ENCODE measurements at places on chromosomes 6 and 20.

DNA sequence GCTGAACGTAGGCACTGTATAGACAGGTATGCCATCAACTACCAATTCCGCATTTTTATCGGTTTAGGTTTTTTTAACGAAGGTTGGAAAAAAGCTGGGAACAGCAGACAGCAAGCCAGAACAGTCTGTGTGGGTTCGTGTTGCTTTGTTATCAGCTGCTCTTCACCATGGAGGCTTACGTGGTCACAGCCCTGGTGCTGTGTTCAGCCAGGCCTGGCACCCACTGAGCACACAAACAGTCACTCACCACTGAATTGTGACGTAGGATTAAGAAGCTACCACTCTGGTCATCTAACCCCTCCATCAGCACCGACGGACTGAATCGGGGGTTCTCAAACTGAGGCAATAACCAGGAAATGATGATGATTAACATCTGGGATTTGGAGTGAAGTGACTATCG is 13.2 kb downstream of the FAM210B start:
- DNase-seq: no peak

DNA sequence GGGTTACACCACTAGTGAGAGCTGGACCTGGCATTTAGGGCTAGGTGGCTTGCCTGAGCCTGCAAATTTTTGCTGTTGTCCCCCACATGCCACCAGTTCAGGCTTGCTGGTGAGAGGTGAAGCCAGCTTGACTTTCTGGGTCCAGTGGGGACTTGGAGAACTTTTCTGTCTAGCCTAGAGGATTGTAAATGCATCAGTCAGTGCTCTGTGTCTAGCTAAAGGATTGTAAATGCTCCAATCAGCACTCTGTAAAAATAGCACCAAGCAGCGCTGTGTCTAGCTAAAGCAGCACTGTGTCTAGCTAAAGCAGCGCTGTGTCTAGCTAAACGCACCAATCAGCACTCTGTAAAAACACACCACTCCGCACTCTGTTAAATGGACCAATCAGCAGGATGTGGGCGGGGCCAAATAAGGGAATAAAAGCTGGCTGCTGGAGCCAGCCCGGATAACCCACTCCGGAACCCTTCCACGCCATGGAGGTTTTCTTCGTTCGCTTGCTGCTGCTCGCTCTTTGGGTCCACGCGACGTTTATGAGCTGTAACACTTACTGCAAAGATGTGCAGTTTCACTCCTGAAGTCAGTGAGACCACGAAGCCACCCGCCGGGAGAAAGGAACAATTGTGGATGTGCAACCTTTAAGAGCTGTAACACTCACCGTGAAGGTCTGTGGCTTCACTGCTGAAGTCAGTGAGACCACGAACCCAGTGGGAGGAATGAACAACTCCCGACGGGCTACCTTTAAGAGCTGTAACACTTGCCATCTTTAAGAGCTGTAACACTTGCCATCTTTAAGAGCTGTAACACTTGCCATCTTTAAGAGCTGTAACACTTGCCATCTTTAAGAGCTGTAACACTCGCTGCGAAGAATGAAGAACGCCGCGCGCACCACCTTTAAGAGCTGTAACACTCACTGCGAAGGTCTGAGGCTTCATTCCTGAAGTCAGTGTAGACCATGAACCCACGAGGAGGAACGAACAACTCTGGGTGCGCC is 27.3 kb downstream of the GMPR start:
- no peak for DNase-seq

- DNase-seq: peak; percentile 54
Observed at GRCh38 chr6:116461932-116462885, 1.0 kb downstream of the CALHM6 start.

GRCh38 chr6:3209114-3210023 is 18.1 kb downstream of the TUBB2B start:
- DNase-seq: peak; percentile 65

- DNase-seq: no peak
Observed at GRCh38 chr6:132780770-132781371, 17.6 kb downstream of the SLC18B1 start.

DNA sequence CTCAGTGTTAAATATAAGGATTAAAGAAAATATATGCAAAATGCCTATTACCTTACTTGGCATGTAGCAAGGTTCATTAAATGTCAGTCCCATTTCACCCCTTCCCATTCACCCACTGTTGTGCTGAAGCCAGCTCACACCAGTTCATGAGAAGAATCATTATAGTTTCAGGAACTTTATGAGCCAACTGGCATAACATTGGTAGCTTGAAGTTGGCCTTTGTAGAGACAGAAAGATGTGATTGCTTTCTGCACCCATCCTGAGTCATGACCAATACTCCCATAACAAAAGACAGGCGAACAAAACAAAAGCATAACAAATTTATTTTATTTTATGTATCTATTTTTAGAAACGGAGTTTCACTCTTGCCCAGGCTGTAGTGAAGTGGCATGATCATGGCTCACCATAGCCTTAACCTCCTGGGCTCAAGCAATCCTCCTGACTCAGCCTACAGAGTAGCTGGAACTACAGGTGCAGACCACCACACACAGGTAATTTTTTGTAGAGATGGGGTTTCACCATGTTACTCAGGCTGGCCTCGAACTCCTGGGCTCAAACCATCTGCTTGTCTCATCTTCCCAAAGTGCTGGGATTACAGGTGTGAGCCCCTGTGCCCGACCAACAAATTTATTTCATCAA is 17.6 kb upstream of the IER3 start:
- DNase-seq: no peak

DNA sequence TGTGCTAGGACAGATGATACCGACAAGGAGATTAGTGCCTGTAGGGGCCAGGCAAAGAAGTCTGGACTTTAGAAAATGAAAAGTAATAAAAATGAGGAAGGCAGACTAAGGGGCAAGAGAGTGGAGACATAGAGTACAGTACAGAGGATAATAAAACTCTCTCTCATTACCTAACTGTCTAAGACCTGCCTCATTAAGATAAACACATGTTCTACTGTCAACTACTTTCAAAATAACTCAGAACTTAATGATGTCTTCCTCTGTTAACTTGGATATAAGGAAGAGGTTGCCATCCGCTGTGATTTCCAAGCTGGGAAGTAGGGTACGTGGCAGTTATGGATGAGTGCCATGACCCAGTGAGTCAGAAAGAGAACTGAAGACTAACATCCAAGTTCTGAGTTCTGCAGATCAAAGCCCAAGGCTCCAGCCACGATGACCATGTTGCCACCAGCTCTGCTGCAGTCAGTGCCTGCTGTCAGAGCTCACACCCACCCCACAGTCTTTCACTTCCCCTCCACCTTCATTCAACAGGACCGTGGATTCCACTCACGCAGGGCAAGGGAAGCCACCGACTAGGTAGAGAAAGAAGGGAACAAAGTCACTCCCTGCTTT is 81.8 kb downstream of the KIF16B start:
- no peak for DNase-seq

DNA sequence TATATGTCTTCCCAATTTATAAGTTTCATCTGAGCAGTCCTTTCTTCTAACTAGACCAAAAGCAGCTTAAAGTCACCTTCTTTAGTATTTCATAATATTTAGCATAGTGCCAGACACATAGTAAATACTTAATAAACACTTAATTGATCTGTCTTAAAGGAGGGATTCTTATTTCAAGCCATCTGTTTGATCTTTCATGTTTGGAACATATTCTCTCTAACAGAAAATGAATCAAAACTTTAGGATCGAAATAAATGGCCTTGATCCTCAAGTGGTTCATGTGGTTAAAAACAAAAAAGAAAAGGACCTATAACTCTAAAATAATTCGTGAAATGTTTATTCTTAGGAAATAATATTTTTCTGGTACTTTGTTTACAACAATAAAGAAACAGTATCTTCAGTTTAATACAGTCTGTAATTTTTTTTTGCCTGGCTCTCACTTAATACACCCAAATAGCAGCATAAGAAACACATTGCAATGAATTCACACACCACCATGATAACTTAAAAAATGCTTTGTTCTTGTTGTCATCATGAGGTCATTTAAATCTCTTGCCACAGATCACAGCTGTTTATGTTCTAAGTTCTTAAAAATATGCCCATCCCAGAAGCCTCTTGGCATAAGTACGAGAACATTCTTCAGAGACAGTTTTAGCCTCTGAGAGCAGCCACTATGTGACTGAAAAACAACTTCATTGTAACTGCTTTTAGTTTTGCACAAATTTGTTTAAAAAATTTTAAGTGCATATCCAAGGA is 48.1 kb downstream of the ESF1 start:
- no peak for DNase-seq

DNA sequence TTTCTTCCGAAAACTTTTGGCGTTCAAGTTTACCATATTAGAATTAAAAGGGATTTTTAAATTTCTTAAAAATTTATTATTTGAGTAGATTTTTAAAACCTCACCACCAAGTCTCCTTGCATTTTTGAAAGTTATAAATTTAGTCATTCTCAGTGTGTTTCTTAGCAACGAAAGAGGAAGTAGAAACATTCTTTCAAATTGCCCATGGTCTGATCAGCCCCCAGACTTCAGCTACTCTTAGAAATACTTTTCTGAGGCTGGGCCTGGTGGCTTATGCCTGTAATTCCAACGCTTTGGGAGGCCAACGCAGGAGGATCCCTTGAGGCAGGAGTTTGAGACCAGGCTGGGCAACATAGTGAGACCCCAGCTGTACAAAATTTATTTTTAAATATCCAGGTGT is 15.1 kb upstream of the RTF2 start:
- DNase-seq: no peak

DNA sequence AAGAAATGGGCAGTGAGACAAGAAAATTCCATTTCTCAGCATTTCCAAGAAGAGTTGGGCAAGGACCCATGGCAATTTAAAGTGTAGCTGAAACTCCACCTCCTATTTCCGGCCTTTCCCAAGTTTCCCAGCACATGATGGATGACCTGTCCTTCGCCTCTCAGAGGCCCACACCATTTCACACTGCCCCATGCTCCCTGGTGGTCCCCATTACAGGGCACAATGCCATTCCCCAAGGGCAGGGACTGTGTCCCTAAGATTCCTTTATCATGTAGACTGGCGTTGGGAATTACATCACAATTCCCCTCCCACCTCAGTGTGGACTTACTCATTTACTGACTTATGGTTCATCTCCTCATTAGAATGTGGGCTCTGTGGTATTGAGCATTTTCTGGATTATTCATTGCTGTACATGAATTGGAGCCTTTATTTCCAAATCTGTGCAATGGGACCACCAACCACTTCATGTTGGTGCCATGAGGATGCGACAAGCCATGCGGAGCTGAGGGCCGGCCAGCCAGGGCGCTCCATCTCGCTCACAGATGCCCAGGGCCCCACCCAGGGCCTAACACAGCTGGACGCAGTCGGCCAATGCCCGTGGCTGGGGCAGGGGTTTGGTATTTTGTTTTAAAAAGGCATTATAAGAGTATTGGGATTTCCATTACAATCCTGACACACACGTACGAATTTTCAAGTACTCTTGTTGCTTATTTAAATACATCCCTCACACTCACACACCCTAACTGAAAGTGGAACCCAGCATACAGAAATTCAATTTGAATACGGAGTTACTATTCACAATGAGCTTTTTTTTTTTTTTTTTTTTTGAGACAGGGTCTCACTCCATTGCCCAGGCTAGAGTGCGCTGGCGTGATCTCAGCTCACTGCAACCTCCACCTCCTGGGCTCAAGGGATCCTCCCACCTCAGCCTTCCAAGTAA is 5.4 kb downstream of the ACSS1 start:
- no peak for DNase-seq

GRCh38 chr20:23446505-23446904 is 6.2 kb downstream of the CST11 start:
- DNase-seq: peak; percentile 34

DNA sequence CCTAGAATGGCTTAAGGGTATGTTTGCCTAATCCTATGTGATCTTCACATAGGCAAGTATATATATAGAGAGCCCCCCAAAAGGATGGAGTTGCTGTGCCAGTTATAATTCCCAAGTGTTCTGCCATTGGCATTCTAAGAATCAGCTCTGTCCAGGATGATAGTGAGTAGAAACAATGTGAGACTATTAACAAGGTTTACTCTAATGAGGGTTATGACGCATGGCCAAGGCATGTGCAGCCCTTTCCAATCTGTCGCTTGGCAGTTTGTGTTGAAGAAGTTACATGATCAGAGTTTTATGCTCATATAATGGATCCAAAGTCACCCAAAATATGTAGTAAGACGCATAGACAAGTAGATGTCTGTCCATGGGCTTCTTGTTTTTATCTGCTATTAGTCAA is 33.6 kb downstream of the VGLL2 start:
- DNase-seq: no peak

DNA sequence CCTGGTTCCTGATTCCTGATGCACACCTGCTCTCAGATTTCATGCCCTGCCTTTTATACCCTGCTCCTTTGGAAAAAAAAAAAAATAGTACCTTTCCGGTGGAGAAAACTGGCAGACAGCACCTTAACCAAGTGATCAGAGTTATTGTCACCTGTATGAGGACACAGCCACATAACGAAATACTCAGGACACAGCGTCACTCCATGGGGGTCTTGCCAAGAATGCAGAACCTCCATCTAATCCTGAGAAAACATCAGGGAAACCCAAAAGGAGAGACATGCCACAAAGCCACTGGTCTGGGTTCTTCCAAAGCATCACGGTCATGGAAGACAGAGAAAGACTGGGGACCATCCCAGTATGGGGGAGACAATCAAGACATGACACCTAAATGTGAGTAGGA is 29.1 kb downstream of the BFSP1 start:
- DNase-seq: no peak

DNA sequence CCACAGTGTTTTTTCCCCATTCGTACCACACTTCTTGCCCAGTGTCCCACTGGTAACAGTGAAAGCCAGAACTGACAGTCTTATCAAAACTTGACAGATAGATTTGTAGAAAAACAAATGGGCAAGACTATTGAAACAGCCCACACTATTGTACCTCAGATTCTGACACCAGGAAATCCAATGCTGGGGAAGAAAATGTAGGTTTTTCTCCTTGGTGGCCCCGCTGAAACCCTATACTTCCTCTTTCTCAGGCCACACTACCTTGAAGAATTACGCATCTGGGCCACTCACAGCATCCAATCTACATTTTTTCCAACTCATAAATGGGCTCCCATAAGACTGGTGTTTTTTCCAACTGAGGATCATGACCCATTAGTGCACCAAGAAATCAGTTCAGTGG is 90.9 kb upstream of the HDDC2 start:
- no peak for DNase-seq

- no peak for DNase-seq
Observed at GRCh38 chr6:105790635-105791034, 295.5 kb upstream of the PRDM1 start.

- DNase-seq: peak; percentile 51
Observed at GRCh38 chr6:169654598-169655391, 47.0 kb downstream of the WDR27 start.

DNA sequence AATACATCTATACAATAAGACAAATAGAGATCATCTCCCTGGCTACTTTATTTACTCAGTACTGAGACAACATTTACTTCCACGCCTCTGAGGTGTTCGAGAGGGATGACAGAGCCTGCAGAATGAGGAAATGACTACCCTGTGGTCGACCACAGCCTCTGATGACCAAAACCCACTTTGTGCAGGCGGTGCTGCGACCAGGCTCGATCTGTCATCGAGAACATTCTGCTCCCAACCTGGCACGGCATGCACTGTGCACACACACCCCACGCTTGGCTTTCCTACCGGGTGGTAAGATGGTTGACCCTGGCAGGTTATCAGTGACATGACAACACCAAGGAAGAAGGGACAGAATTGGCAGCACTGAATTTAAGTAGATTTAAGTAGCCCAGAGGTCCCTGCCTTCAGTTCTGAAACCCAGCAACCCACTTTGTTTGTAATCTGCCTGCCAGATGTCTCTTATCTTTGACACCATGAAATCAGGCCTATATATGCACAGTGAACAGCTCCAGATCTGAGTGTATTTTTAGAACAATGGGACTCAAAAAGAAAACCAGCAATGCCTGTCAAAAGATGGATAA is 42.6 kb downstream of the TTI1 start:
- DNase-seq: peak; percentile 43

GRCh38 chr6:149227796-149228195 is 89.7 kb upstream of the TAB2 start:
- no peak for DNase-seq

Measured in stimulated activated CD4-positive, alpha-beta T cell treated with anti-CD3 and anti-CD28 coated beads, Interleukin-2, amount 100 ng/mL, for 48 hours (primary cell).